ENCODE measurements at places on chromosomes 2 and 18.

GRCh38 chr2:162085090-162085891 lies 11.3 kb upstream of the DPP4 start:
- no peak for DNase-seq

GRCh38 chr18:48806551-48807261 lies 144.1 kb downstream of the SMAD7 start:
- no peak for DNase-seq

GRCh38 chr2:74439803-74440377 lies 1.8 kb downstream of the RTKN start:
- DNase-seq, result no peak

DNA sequence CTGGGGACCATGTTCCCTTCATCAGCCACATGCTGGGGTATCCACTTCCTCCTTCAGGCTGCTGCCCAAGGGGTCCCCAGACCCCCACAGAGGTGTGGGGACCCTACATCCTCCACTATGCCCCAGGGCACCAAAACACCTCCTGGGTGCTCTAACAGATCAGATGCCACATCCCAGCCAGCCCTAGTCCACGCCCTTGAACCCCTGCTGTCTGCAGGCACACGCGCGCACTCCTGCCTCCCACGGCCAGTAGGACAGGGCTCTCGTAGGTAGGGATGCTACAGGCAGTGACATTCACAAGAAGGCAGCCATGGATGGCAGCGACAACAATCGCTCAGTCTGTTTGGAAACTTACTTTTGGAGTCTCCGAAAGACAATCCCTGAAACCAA lies 3.0 kb upstream of the GPC1 start:
- no peak for DNase-seq

- DNase-seq, result no peak
Measured at GRCh38 chr2:171316220-171316619, 117.6 kb downstream of the METTL8 start.
